ENCODE measurements at places on chromosomes 3 and 15.

DNA sequence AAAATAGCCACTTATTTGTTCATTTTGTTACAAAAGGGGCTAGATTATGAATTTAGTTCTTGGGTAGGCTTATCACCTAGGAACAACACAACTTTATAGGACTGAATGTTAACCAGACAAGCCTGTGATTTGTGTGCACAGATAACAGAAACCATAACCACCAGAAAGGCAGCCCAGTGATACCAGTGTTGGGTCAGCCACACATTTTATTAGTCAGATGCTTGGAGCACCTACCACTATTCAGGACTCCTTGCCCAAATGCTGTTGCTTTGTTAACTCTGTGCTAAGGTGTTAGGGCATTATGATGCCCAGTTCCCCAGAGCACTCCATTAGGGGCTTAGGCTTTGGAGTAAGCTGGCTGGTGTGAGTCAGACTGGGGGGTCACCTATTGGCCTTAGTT, 22.5 kb downstream of the PLCL2 start:
- no peak for DNase-seq
- H3K27ac ChIP-seq: peak overlapping the region; percentile 32
- peaks cover 14% of the 10 kb centered on the region for H3K4me1 ChIP-seq
- H3K4me3 ChIP-seq: no peak overlapping the region
- H3K36me3 ChIP-seq: no peaks in the 10 kb centered on the region

GRCh38 chr3:9266716-9267115, 17.3 kb upstream of the SRGAP3 start:
- no peaks in the 10 kb centered on the region for H3K27me3 ChIP-seq
- no peak overlapping the region for H3K4me3 ChIP-seq
- no peak for DNase-seq
- no peaks in the 10 kb centered on the region for H3K4me1 ChIP-seq

GRCh38 chr3:41961751-41962679, at the start of gene ULK4:
Gene ULK4 (minus strand): TSS chr3:41962103. CDS start chr3:41954759, 7,344 bp downstream.
- no peaks in the 10 kb centered on the region for H3K27me3 ChIP-seq
- H3K27ac ChIP-seq: peak within 1 kb of the TSS; percentile 83
- H3K4me3 ChIP-seq: peak within 1 kb of the TSS; percentile 82
- no peaks in the 10 kb centered on the region for H3K36me3 ChIP-seq
- no peaks in the 10 kb centered on the region for H3K4me1 ChIP-seq

DNA sequence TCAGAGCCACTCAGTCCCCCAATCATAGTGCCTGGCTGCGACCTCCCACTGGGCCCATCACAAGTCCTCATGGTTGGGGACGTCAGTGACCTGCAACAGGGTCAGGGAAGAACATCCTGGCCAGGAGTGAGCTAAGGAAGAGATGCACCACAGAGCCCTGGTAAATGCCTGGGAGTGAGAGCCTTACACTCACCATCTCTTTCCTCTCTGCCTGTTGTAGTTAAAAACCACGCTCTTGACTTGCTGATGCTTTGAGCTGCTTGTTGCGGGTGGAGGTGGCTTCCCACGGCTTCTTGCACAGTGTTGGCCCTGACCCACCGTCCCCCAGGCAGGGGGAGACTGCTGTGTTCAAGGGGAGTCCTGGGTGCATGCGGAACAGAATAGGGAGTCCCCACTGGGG, 91.1 kb upstream of the RGMA start:
- no peaks in the 10 kb centered on the region for H3K36me3 ChIP-seq
- DNase-seq: no peak
- H3K27ac ChIP-seq: no peak overlapping the region
- H3K27me3 ChIP-seq: no peaks in the 10 kb centered on the region

DNA sequence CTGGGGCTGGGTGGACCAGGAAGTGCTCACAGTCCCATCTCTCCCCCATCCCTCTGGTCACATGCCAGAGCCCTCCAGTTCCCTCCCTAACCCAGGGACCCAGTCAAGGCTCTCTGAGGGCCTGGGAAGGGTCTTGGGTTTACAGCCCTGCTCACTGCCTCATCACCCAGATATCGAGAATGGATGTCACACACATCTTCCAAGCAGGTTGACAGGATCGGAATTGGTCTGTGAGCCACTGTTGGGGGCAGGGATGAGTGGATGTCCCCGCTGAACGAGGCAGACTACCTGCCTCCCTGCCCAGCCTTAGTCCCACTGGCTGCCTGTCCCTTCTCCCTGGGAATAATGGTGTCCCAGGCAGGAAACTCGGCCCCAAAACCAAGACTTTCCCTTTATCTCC, 20.0 kb upstream of the GOLGA6C start:
- no peaks in the 10 kb centered on the region for H3K36me3 ChIP-seq
- no peak overlapping the region for H3K4me3 ChIP-seq
- H3K27ac ChIP-seq: no peak overlapping the region
- no peaks in the 10 kb centered on the region for H3K27me3 ChIP-seq

DNA sequence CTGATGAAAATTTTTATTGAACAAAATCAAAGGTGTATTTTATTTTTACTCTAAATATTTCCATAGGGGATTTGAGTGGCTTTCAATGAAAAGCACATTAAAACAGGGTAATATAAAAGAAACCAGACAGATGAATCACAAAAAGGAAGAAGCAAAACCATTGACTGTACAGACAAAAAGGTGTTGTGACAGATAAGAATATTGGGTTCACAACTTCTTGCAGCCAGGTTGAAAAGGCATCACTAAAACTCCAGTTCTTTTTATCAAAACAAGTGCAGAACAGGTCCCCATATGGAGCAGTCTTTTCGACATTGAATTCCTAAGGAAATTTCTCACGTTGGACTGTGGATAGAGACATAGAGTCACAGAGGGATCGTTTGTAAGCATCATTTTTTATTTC, 53.8 kb downstream of the AGTR1 start:
- no peaks in the 10 kb centered on the region for H3K27me3 ChIP-seq
- DNase-seq: no peak
- no peak overlapping the region for H3K4me3 ChIP-seq
- H3K27ac ChIP-seq: no peak overlapping the region
- H3K36me3 ChIP-seq: no peaks in the 10 kb centered on the region

- H3K36me3 ChIP-seq: no peaks in the 10 kb centered on the region
- H3K4me3 ChIP-seq: no peak overlapping the region
- no peaks in the 10 kb centered on the region for H3K27me3 ChIP-seq
- no peak for DNase-seq
- H3K27ac ChIP-seq: no peak overlapping the region
These were observed 12.9 kb downstream of the OR5AC2 start for GRCh38 chr3:98099848-98100247.

GRCh38 chr3:21154911-21155310, 596.1 kb downstream of the ZNF385D start:
- H3K36me3 ChIP-seq: no peaks in the 10 kb centered on the region
- no peak overlapping the region for H3K27ac ChIP-seq
- H3K27me3 ChIP-seq: no peaks in the 10 kb centered on the region
- DNase-seq: no peak
- no peak overlapping the region for H3K4me3 ChIP-seq
- peaks cover 10% of the 10 kb centered on the region for H3K4me1 ChIP-seq

DNA sequence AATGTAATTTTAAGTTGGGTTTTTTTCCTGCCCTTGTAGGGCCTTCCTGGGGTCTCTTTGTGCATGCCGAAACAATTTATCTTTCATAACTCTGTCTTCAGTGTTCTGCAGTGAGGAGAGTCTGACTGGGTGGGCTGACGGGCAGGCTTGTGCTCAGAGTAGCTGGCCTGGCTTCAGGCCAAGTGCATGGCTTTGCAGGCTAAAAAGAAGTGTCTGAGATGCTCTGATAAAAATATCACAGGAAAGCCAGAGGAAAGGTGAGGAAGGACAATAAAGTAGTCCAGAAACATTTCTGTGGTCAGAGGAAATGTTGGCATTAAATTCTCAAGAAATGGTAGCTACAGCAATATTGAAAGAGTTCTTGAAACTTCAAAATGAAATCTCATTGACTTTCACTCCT, 25.5 kb downstream of the ST3GAL6 start:
- H3K4me1 ChIP-seq: peaks cover 27% of the 10 kb centered on the region
- no peaks in the 10 kb centered on the region for H3K36me3 ChIP-seq
- no peaks in the 10 kb centered on the region for H3K27me3 ChIP-seq

- H3K4me1 ChIP-seq: no peaks in the 10 kb centered on the region
- no peak overlapping the region for H3K4me3 ChIP-seq
- no peak for DNase-seq
These were observed 448.6 kb upstream of the CDIN1 start for GRCh38 chr15:36130641-36131310.

GRCh38 chr15:49031804-49032203, 14.4 kb downstream of the SECISBP2L start:
- H3K4me1 ChIP-seq: no peaks in the 10 kb centered on the region
- peaks cover 39% of the 10 kb centered on the region for H3K36me3 ChIP-seq
- no peaks in the 10 kb centered on the region for H3K27me3 ChIP-seq
- no peak overlapping the region for H3K27ac ChIP-seq

DNA sequence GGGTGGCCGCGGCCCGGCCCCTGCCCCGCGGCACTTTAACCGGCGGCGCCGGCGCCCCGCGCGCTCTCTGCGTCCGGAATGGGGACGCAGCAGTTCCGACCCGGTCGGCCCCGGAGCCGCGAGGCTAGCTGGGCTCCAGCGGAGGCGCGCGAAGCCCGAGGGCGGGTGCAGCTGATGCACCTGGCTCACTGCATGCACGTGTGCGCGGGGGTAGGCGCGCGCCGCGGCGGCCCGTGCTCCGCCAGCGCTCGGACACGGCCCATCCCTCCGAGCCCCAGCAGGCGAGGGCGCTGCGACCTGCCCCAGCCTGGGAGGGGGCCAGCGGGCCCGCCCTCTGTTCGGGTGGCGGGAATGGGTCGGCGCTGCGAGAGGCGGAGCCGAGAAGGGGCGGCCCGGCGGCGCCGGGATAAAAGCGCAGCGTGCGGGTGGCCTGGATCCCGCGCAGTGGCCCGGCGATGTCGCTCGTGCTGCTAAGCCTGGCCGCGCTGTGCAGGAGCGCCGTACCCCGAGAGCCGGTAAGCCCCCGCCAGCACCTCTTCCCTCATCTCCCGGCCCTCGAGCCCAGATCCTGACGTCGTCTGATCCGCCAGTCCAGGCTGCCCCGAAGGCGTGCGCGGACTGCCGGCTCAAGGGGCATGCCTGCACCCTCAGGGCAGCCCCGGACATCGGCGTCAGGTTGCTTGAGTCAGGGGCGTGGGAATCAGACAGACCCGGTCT, at the start of the genes CHDH and IL17RB:
CHDH (minus strand) TSS at position 286 of the 717 bp plus-strand sequence. CDS start 22,411 bp downstream, outside the sequence.
IL17RB (plus strand) TSS at position 435 of the 717 bp plus-strand sequence; CDS start at position 456, 21 bp downstream.
- DNase-seq: no peak
- H3K27me3 ChIP-seq: no peaks in the 10 kb centered on the region
- peak within 1 kb of the TSS; percentile 56 for H3K4me3 ChIP-seq
- no peaks in the 10 kb centered on the region for H3K36me3 ChIP-seq
- H3K4me1 ChIP-seq: peaks cover 37% of the 10 kb centered on the region

DNA sequence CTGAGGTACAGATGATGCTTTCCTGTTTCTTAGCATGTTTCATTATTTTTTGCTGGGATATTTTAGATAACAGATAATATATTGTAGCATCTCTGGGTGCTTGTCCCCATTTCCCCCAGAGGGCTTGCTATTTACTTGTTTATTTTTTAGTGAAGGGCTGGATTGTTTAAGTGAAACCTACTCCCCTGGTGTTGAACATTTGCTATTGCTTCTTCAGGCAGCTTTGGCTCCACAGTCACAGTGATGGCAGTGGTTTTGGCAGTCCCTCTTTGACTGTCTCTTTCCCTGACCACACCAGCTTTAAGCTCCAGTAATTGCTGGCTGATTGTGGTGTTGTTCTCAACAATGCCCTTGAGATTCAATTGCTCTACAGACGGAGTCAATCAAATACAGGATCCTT, 128.9 kb downstream of the KLF13 start:
- peaks cover 33% of the 10 kb centered on the region for H3K4me1 ChIP-seq
- no peak overlapping the region for H3K4me3 ChIP-seq
- no peak for DNase-seq
- no peaks in the 10 kb centered on the region for H3K27me3 ChIP-seq

GRCh38 chr3:19250959-19251610, 102.8 kb downstream of the KCNH8 start:
- H3K4me3 ChIP-seq: no peak overlapping the region
- no peak overlapping the region for H3K27ac ChIP-seq
- no peaks in the 10 kb centered on the region for H3K36me3 ChIP-seq
- no peaks in the 10 kb centered on the region for H3K27me3 ChIP-seq
- no peak for DNase-seq
- no peaks in the 10 kb centered on the region for H3K4me1 ChIP-seq

DNA sequence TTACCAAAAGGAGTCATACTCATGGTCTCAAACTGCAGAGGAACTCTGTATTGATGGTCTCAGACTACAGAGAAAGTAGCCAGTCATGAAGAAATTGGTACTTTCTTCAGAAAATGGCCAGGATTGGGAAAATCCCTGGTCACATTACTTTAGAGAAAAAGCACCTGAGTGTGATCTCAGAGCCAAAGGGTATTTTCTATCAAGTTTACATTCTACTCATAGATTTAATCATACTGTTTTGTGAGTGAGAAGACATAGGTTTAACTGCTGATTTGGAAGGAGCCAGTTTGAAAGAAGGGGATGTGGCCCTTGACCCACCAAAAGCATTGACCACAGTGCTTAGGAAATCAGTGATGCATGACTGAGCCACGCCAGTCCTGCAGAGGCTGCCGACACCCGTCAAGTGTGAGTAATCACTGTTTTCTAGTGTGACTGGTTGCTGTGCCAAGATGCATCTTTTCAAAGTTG, 203.6 kb downstream of the AKAP13 start:
- peak overlapping the region; percentile 63 for H3K27ac ChIP-seq
- DNase-seq: no peak
- H3K27me3 ChIP-seq: no peaks in the 10 kb centered on the region
- peaks cover 28% of the 10 kb centered on the region for H3K4me1 ChIP-seq
- H3K4me3 ChIP-seq: no peak overlapping the region

- no peak overlapping the region for H3K4me3 ChIP-seq
- H3K36me3 ChIP-seq: peaks cover 59% of the 10 kb centered on the region
- DNase-seq: no peak
- H3K27me3 ChIP-seq: no peaks in the 10 kb centered on the region
- no peak overlapping the region for H3K27ac ChIP-seq
- H3K4me1 ChIP-seq: no peaks in the 10 kb centered on the region
These were observed 90.4 kb downstream of the TJP1 start for GRCh38 chr15:29731865-29732264.

GRCh38 chr15:73239564-73240215, 129.1 kb downstream of the HCN4 start:
- no peaks in the 10 kb centered on the region for H3K4me1 ChIP-seq
- no peak overlapping the region for H3K27ac ChIP-seq
- peaks cover 8% of the 10 kb centered on the region for H3K36me3 ChIP-seq
- no peaks in the 10 kb centered on the region for H3K27me3 ChIP-seq
- no peak for DNase-seq

DNA sequence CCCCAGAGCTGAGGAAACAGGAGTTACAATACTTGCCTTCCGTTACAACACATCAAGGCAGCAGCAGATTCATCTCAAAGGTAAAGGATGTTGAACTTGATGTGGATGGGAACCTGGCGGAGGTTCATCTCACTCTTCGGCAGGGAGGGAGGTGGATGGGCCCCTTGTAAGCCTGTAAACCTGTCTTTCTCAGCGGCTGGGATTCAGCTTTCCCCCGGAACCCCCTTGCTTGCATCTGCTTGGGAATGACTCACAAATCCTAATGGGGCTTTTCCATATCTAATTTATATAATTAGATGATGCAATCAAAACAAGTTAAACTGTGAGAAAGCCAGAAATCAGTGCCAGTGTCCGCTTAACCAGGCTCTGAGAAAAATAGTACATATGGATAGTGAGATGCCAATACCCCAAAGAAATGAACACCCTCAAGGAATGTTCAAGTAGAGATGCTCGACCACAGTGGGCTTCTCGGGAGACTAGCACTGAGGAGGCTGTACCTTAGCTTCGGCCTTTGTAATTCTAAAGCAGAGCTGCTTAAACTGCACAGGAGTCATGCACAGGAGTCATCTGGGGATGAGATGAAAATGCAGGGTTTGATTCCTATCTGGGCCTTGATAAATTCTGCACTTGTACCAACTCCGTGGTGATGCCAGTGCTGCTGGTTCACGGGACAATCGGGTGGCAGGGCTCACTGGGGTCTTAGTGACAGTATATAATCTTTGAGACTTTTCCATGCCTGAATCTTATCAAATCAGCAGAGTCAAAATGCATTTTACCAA, 2.2 kb upstream of the FAM240A start:
- no peak for DNase-seq
- no peaks in the 10 kb centered on the region for H3K4me1 ChIP-seq
- no peak overlapping the region for H3K4me3 ChIP-seq
- no peaks in the 10 kb centered on the region for H3K27me3 ChIP-seq
- H3K27ac ChIP-seq: no peak overlapping the region
- H3K36me3 ChIP-seq: no peaks in the 10 kb centered on the region
